ENCODE measurements at places on chromosomes 13 and 19.

DNA sequence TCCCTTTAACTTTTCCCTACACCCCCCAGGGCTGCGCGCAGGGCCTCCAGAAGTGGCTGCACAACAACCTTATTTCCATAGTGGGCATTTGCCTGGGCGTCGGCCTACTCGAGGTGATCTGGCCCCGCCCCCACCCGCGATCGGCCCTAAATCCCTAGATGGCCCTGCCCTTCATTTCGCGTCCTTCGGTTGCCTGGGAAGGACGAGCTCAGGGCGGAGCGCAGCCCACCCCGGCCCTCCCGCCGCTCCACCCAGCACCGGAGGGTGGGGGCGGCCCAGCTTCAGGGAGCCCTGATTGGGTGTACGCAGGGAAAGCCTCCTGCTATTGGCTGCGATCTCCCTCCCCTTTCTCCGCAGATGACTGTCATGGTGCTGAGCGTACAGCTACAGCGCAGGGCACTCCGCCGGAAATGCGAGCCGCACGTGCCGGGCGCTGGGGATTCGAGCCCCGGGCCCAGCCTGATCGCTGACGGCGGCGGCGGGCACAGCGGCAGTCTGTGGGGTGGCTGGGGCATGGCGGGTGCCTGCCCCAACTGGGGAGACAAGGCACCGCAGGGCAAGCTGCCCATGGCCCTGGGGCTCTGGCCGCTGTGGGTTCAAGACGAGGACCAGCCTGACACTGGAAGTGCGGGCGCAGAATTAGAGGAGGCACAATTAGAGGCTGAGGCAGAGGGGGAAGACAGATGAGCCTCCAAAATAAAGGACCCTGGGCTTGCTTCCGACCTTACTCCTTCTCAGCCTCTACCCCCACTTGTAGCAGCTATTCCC lies 4.3 kb downstream of the CD37 start:
- no peak for DNase-seq

- no peak for DNase-seq
Observed at GRCh38 chr13:97944396-97945029, 9.0 kb upstream of the IPO5 start.

- no peak for DNase-seq
Observed at GRCh38 chr13:99296398-99296797, 10.8 kb downstream of the GPR183 start.

- no peak for DNase-seq
Observed at GRCh38 chr19:20279516-20279915, 112.5 kb downstream of the ZNF486 start.

GRCh38 chr19:45419396-45419795 lies 4.3 kb downstream of the ERCC1 start:
- DNase-seq: peak; percentile 48

- DNase-seq: no peak
Observed at GRCh38 chr19:1420590-1420989, 13.2 kb downstream of the DAZAP1 start.

- no peak for DNase-seq
Observed at GRCh38 chr13:84894749-84895148, 904.5 kb downstream of the SLITRK6 start.

- DNase-seq: no peak
Observed at GRCh38 chr13:107139006-107139405, 571.1 kb upstream of the ARGLU1 start.

- no peak for DNase-seq
Observed at GRCh38 chr19:46901701-46902401, 41.1 kb downstream of the ARHGAP35 start.

DNA sequence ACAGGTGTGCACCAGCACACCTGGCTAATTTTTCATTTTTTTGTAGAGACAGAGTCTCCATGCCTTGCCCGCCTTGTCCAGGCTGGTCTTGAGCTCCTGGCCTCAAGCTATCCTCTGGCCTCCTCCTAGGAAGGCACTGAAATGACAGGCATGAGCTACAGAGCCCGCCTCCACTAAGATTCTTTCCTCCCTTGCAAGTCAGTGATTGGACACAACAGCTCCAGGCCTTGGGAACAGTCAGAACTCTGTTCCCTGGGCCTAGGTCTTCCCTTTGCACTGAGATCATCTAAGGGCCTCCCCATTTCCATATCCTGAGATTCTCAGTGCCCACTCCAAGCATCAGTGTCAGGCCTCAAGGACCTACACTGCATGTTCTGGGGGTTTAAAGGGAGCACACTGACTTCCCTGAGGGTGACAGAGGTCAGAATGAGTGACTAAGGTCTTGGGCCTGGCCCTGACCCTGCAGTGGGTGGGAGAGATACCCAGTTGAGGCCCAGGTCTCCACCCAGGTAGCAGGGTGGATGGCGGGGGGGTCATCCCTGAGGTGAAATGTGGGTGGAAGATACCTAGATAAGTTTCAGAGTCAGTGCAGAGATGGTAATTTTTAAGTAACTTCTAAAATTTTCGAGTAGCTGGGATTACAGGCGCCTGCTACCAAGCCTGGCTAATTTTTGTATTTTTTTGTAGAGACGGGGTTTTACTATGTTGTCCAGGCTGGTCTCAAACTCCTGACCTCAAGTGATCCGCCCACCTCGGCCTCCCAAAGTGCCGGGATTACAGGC lies 17.3 kb upstream of the ERCC1 start:
- DNase-seq: no peak

DNA sequence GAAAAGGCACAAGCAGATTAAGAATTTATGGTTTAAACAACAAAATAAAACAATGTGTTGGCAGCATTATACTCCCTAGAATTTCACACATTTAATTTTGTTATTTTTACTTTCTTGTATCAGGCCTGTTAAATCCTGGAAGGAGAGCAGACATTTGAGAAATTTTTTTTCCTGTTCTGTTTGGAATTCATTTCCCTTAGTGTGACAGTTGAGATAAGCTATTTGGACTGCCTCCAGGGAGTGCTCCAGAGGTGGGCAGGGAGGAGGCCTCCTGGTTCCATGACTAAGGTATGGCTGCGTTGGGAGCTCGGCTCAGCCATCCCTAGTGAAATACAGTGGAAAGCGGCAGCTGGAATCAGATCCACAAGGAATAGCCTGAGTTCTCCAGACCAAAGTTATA lies 185.7 kb downstream of the KCNRG start:
- DNase-seq: no peak

GRCh38 chr19:28066161-28066560 lies 1146.8 kb downstream of the UQCRFS1 start:
- DNase-seq: no peak

GRCh38 chr13:111539791-111540446 lies 219.5 kb downstream of the TEX29 start:
- DNase-seq: no peak

DNA sequence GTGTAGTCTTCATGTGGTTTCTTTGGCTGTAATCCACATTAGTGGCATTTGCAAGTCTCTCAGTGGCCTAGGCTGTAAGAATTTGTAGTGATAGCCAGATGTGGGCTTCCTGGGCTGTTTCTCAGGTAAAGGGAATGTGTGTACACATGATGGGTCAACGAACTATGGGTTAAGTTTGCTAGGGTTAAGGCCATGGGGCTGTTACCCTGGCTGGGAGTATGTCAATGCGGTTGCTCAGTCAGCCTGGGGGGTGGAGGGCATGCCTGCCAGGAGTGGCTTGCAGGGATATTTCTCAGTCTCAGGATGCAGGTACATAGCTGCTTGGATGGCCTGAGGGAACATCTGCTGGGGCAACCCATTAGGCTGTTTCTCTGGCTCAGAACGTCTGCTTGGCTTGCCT lies 13.4 kb downstream of the CYSLTR2 start:
- no peak for DNase-seq

GRCh38 chr13:46373623-46374022 lies 13.4 kb downstream of the RUBCNL start:
- no peak for DNase-seq

DNA sequence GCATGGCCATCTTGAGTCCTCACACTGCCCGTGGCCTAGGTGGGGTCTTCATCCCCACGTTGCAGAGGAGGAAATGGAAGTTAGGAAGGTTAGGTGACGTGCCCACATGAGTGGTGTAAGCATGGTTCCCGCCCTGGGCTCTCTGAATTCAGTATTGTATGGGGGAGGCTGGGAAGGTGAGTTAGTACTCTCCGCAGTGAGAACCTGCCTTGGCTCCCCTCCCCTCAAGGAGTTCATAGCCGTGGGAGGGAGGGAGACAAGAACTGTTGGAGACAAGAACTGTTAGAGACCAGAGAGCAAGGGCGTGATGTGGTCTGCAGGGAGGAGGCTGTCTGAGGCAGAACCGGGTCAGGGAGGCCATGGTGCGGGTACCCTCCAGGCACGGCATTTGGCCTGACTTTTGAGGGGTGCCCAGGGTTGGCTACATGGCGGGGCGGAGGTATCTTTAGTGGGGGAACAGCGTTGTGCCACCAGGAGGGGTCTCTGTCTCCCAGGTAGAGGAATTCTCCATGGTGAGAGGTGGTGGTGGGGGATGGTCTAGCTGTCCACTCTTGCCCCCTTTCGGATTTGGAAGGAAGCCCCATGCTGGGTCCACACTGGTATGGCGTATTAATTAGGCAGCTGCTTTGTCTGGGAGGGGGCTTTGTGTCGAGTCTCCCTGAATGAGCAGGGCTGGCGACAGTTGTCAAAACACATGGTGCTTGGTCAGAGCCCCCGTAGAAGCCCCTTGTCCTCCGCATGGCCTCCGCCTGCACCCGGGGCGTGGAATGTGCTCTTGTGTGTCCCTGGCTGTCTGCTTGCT lies 45.8 kb downstream of the CAPN12 start:
- DNase-seq: no peak

GRCh38 chr19:18098891-18099622 lies 1.5 kb downstream of the MAST3 start:
- no peak for DNase-seq

DNA sequence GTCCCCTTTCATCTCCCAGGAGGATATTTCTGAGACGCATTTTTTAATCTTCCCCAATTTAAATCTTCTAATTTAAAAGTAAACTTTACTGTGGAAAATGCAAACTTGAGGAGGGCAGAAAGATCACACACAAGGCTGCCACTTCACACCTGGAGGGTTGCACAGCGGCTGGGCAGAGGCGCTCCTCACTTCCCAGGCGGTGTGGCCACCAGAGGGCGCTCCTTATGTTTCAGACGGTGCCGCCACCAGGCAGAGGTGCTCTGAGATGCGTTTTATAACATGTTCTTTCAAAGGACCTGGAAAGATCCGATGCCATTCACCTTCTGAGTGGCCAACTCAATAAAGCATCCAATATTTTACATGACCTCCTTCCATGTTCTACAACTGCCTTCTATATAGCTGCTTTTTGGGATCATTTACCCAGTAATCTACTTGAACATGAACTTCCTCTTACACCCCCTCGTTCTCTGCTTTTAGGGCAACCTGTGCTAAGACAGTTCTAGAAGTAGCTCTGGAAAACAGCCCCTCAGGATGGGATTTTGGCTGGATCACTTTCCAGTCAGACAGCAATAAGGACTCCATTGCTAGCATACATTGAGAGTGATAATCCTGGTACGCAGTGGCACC lies 14.8 kb upstream of the MTUS2 start:
- no peak for DNase-seq

DNA sequence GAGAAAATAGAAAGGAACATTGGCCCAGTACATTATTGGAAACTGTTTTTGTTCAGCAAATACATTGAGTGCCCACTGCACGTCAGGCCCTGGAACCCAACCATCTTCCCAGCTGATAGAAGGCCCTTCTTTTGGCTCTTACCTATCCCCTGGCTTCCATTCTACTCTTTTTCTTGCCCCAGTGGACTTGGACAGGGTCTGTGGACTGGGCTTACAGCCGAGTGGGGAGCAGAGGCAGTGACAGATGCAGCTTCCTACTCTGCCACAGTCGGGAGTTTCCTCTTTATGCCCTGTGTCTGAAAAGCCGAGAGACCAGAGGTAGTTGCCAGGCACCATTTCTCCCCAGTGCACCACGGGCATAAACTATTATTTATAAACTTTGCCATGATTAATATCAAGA lies 70.4 kb downstream of the ARHGAP35 start:
- no peak for DNase-seq

- no peak for DNase-seq
Observed at GRCh38 chr19:10587022-10587838, at the start of gene AP1M2. AP1M2 (minus strand) TSS chr19:10587312; CDS start chr19:10587231, 81 bp downstream.

DNA sequence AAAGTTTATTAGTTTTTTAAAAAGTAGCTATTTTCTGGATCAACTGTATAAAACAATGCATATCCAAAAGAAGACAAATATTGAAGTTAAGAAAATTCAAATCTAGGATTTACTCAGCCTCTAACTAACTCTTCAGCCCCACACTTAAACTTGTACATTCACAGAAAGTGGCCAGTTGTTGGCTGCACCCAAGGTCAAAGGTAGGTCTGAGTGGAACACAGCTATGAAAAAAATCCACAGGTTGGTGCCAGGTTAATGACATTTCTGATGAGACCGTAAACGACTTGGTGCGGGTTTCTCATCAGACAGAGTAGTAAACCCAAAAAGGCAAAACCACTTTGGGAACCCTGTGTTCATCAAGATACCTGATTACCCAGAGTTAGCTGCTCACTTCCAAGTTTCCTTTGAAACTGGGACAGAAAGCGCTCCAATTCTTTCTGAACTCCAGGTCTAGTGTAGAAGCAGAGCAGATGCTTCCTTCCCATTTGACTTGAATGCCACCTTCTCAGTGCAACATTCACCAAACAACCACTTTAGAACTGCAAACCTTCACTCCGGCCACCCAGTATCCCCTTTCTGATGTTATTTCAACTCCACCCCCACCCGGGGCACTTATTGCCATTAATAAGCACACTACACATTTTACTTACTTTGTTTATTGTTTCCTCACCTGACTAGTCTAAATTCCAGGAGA lies 208.3 kb upstream of the STARD13 start:
- DNase-seq: no peak

DNA sequence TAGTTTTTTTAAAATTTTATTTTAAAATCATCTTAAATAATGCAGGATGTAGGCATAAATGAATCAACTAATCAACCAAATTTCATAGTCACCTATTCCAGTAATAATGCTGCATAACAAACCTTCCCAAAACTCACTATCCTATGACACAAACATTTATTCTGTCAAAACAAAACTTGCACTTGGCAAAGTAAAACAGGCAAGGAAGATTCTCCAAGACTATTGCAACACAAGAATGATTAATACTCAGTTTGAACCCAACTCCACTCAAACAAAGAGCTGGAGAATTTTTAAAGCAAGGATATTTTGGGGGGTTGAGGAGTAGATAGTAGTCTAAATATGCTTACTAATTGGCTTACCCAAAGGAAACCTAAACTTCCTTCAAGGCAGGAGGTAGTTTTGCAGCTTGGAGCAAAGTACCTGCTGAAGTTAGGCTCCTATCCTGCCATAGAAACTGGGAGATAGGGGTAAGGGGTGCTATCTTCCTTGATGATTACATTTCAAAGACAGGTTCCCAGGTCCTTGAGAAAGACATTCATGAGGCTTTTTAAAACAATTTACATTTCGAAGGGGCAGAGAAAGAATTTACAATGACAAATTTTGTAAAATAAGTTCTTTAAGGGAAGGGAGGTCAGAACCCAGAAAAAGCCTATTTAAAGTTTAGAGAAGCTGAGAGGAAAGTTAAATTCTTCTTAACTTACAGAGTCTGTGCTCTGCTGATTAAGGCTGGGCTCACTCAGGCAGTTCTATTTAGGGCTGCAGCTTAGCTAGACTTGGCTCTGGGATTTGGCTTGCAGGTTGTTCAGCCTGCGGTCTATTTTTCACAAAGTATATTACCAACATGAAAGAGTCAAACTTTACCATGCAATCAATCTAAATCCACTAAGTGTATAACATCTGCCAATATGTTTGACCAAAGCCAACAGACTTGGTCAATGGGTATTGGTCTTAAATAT lies 549.0 kb downstream of the KCTD12 start:
- no peak for DNase-seq

GRCh38 chr19:4456476-4456842 lies 1.1 kb downstream of the UBXN6 start:
- DNase-seq: peak; percentile 23

- DNase-seq: no peak
Observed at GRCh38 chr13:93413972-93414717, 187.5 kb downstream of the GPC6 start.

All from GDM1 (cell line).